ENCODE measurements at places on chromosomes 2 and 18.

DNA sequence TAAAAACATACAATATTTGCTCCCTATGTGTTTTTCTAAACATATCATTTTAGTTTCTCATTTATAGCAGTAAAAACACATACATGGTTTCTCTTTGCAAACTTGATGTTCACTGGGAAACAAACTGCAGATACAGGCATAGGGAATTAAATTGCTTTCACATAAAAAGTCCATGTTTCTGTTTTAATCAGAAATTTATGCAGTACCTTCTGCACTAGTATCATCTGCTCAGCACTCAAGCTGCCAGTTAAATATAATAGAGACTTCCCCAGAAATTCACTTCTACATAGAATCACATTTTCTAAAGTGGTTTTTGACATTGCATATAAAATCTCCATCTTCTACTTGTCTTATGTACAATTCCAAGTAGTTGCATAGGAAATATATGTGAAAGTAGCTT lies 1107.3 kb upstream of the NRXN1 start:
- DNase-seq: no peak

- no peak for DNase-seq
Measured at GRCh38 chr2:188898261-188898660, 75.9 kb upstream of the COL3A1 start.

- no peak for DNase-seq
Measured at GRCh38 chr2:242064364-242065250, 195.1 kb downstream of the RTP5 start.

- DNase-seq: no peak
Measured at GRCh38 chr2:101983486-101983885, 8.3 kb upstream of the IL1R2 start.

- DNase-seq: no peak
Measured at GRCh38 chr2:48674933-48675332, 57.3 kb downstream of the GTF2A1L start.

DNA sequence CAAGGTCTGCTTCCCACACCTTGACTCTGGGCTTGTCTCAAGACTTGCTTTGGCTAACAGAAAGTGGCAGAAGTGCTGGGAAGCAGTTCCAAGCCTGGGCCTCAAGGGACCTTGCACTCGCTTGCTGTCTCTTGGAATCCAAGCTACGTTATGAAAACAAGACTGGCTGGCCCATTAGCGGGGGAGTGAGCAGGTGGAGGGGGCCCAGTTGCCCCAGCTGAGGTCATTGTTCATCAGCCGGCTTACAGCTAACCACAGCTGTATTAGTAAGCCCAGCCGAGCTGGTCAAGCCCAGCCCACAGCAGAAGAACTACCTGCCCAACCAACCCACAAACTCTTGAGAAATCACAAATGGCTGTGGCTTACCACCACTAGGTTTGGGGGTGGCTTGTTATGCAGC lies 63.1 kb downstream of the MARCO start:
- no peak for DNase-seq

DNA sequence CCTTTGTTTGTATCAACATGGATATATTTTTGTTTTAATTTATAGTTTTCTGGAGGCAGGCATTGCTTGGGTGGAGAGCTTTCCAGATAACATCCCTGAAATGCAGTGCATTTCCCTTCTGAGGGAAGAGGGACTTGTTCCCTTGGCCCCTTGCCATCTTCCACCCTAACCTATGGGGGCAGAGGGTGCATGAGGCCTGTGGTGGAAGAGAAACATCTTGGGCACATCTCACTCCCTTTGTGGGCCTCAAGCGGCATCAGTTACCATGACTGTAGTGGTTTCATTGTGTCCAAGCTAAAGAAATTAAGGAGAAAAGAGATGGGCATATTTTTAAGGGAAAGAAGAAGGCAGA lies 5.3 kb upstream of the RPL37A start:
- DNase-seq: no peak

DNA sequence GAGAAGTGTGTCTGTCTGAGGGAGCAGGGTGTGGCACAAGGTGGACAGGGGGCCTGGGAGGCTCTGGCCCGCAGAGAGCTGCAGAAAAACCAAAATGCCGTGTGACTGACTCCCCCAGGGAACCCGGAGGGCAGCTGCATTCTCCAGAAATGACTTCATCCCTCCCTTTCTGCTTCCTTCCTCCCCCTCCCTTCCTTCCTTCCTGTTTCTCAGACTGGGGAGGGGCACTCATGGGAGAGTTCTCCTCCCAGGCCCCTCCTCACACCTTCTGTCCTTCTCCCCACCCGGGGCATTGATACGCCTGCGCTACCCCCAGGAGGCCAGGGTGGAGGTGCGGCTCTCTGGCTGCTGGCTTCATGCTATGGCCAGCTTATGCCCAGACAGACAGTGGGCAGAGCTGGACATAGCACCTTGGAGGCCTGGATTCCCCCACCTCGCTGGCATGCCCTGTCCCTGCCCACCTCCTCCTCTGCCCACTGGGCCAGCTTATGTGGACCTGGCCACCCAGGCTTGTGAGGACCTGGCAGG lies 8.2 kb upstream of the GPR17 start:
- no peak for DNase-seq

- no peak for DNase-seq
Measured at GRCh38 chr2:104487366-104487765, 366.5 kb upstream of the POU3F3 start.

- DNase-seq: peak; percentile 27
Measured at GRCh38 chr2:234881413-234882241, 70.2 kb upstream of the SH3BP4 start.

DNA sequence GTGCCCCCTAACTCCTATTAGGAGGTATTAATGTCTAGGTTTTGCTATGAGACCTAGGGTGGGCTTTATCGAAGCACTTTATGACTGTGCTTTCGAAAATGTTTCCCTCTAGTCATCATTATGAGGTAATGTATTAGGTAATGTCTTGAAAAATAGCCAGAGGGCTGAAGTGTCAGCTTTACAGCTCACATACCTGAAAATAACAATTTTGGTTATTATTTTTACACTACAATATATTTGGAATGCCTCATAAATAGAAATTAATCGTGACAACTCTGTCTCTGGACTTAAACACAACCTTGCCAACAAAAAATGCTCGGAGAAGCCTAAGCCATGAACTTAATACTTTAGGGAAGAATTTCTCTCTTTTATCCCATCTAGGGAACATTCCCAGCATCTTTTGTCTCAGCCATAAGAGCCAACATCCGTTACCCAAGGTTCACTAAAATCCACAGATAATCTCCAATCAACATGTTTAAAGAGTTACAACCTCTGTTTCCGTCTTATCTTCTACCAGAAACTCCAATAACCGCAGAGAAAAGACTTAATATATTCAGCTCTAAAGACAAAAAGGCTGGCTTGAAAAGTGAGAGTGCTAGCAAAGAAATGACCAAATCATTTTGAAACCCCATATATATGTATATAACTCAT lies 130.9 kb upstream of the RND3 start:
- no peak for DNase-seq

All from NCI-H1694 (cell line).